Common myeloid progenitor, CD34-positive (primary cell): ENCODE measurements at places on chromosomes 4 and X.

DNA sequence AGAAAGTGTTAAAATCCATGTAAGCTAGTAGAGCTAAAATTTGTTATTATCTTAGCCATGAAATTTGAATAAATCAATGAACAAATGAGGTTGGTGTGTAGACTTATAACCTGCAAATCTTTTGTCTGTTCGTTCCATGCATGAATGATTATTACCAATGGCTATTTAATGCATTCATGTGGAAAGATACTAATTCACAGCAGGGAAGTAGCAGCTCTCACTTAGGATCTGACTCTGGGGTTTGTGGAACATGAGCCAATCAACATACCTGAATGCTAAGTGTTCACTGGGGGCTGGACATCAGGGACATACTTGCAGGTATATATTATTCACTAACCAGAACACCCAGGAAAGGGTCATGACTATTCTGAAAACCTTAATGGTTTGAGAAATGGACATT lies 444.1 kb downstream of the STIM2 start:
- no peak for DNase-seq
- H3K36me3 ChIP-seq: no peaks in the 10 kb centered on the region
- no peaks in the 10 kb centered on the region for H3K27me3 ChIP-seq
- no peaks in the 10 kb centered on the region for H3K4me1 ChIP-seq
- no peak overlapping the region for H3K4me3 ChIP-seq
- no peak overlapping the region for H3K27ac ChIP-seq

DNA sequence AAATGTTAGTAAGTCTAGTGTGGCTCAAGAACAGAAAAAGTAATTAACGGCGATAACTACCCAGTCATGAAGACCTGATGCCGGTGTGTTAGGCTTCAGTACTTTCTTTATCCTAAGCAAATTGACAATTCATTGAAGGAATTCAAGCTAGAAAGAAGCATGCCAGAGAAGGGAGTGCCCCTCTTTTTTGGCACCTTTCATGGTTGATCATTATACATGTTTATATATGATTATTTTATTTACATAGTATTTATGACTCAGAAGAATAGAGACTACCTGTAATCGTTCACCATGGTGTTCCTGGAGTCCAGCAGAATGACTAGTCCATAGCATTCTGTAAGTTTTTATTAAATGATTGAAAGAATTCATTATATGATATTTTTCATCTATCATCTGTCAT lies 548.3 kb upstream of the SLIT2 start:
- no peak overlapping the region for H3K4me3 ChIP-seq
- DNase-seq: no peak
- no peaks in the 10 kb centered on the region for H3K4me1 ChIP-seq
- no peaks in the 10 kb centered on the region for H3K36me3 ChIP-seq
- no peaks in the 10 kb centered on the region for H3K27me3 ChIP-seq

- no peak overlapping the region for H3K4me3 ChIP-seq
- peaks cover 10% of the 10 kb centered on the region for H3K4me1 ChIP-seq
- H3K36me3 ChIP-seq: no peaks in the 10 kb centered on the region
- no peak for DNase-seq
- H3K27ac ChIP-seq: no peak overlapping the region
- H3K27me3 ChIP-seq: no peaks in the 10 kb centered on the region
These were observed 17.9 kb upstream of the CDKN2AIP start for GRCh38 chr4:183426507-183426906.

DNA sequence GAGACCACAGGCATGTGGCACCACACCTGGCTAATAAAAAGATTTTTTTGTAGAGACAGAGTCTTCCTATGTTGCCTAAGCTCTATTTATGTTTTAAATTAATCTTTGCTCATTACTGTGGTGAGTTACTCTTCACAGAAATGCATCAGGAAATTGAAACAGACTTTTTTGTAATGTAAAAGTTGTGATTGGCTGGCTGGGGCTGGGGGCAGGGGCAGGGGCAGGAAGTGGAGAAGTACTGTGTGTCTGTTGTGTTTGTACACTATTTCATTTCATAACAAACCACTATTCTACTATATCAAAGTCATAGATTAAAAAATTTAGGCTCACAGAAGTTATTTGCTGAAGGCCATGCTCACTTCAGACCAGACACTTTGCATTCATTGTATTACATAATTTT lies 19.1 kb upstream of the ABRAXAS1 start:
- H3K36me3 ChIP-seq: no peaks in the 10 kb centered on the region
- peak; percentile 11 for DNase-seq
- H3K4me1 ChIP-seq: no peaks in the 10 kb centered on the region
- H3K27me3 ChIP-seq: no peaks in the 10 kb centered on the region
- no peak overlapping the region for H3K27ac ChIP-seq

DNA sequence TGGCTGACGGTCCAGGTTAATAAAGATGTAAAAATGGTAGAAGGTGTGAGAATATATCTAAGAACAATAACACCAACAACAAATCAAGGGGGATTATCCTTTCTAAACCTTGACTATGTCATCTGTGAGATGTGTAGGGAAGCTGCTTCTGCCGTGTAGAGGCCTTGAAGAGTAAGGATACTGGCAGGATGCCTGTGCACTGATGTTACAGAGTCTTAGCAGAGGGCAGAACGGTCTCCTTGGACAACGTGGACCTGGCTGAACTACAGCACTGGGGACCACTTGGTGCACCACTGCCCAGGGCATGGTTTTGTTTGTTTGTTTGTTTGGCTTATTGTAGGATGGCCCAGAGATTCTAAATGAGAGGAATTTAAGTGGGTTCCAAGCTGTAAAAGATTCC lies 33.5 kb downstream of the GPAT3 start:
- peaks cover 6% of the 10 kb centered on the region for H3K4me1 ChIP-seq
- no peak overlapping the region for H3K27ac ChIP-seq

GRCh38 chr4:139153411-139154133 lies 23.4 kb downstream of the ELF2 start:
- peaks cover 2% of the 10 kb centered on the region for H3K4me1 ChIP-seq
- no peaks in the 10 kb centered on the region for H3K27me3 ChIP-seq
- H3K36me3 ChIP-seq: no peaks in the 10 kb centered on the region
- DNase-seq: no peak
- no peak overlapping the region for H3K4me3 ChIP-seq

- no peak overlapping the region for H3K27ac ChIP-seq
- DNase-seq: no peak
- no peaks in the 10 kb centered on the region for H3K36me3 ChIP-seq
- H3K4me1 ChIP-seq: no peaks in the 10 kb centered on the region
- H3K4me3 ChIP-seq: no peak overlapping the region
These were observed 169.3 kb downstream of the GC start for GRCh38 chr4:71614621-71615020.

- H3K4me1 ChIP-seq: peaks cover 4% of the 10 kb centered on the region
- H3K27me3 ChIP-seq: no peaks in the 10 kb centered on the region
- H3K27ac ChIP-seq: no peak overlapping the region
- H3K4me3 ChIP-seq: no peak overlapping the region
- no peaks in the 10 kb centered on the region for H3K36me3 ChIP-seq
- peak; percentile 40 for DNase-seq
These were observed 7.2 kb upstream of the MRFAP1 start for GRCh38 chr4:6633091-6633906.

- H3K4me3 ChIP-seq: no peak overlapping the region
- no peak overlapping the region for H3K27ac ChIP-seq
- H3K4me1 ChIP-seq: no peaks in the 10 kb centered on the region
These were observed 11.9 kb downstream of the HSD17B13 start for GRCh38 chr4:87310691-87311335.

DNA sequence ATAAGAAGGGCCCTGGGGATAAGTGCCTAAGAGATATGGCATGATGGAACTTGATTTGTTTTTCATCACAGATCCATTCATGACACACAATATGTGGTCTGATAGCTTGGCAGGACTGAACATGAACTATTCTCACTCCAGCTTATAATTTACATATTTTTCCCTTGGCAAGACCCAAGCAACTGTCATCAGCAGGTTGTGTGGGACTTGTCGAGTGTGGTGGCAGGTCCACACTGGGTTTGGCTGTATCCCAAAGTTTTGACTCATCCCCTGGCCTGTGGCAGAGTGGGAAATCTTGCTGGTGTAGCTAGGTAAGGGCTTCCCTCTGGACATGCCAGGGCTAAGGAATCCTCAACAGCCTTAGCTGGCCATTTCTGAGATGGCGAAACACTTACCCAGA lies 81.0 kb upstream of the STIM2 start:
- H3K36me3 ChIP-seq: no peaks in the 10 kb centered on the region
- peaks cover 8% of the 10 kb centered on the region for H3K4me1 ChIP-seq
- no peak for DNase-seq
- H3K4me3 ChIP-seq: no peak overlapping the region

DNA sequence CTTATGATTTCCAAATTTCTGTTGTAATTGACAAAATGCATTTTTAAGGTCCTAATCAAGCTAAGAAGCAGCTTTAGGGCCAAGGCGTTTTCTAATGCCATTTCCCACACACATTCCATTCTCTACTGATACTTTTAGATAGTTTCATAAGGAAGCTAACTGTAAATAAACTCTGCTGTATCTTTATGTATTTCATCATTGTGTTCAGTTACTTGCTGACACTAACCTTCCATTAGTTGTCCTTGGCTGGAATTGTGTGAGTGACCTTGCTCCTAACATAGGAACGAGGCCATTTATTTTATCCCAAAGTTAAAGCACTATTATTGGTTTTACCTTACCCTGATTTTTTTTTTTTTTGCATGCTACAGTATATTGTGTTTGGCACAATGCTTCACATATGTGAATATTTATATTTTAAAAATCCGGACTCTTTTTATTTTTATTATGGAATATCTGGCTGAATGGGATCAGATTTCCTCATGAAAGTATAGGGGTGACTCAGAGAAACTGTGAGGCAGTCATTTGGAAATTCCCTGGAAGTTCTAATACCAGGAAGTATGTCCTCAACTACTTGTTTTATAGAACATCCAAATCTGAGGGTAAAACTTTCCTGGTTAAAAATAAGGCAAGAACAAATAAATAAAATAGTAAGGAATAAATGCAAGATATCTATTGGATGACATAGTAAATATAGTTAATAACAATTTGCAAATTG lies 62.7 kb upstream of the SORBS2 start:
- H3K27me3 ChIP-seq: no peaks in the 10 kb centered on the region
- H3K27ac ChIP-seq: no peak overlapping the region
- no peak for DNase-seq
- no peak overlapping the region for H3K4me3 ChIP-seq
- H3K36me3 ChIP-seq: no peaks in the 10 kb centered on the region

GRCh38 chrX:150365051-150365989 lies 2.2 kb downstream of the MAMLD1 start:
- H3K36me3 ChIP-seq: no peaks in the 10 kb centered on the region
- H3K4me3 ChIP-seq: peak overlapping the region; percentile 59
- DNase-seq: peak; percentile 32
- H3K27me3 ChIP-seq: no peaks in the 10 kb centered on the region

GRCh38 chrX:39759526-39760224 lies 338.1 kb downstream of the BCOR start:
- no peak overlapping the region for H3K4me3 ChIP-seq
- DNase-seq: no peak
- H3K4me1 ChIP-seq: peaks cover 4% of the 10 kb centered on the region
- H3K27me3 ChIP-seq: no peaks in the 10 kb centered on the region
- H3K36me3 ChIP-seq: no peaks in the 10 kb centered on the region
- H3K27ac ChIP-seq: no peak overlapping the region

- H3K4me1 ChIP-seq: peaks cover 5% of the 10 kb centered on the region
- H3K27ac ChIP-seq: no peak overlapping the region
- no peak overlapping the region for H3K4me3 ChIP-seq
- H3K27me3 ChIP-seq: no peaks in the 10 kb centered on the region
These were observed 86.7 kb upstream of the TRIM2 start for GRCh38 chr4:153117554-153117953.

DNA sequence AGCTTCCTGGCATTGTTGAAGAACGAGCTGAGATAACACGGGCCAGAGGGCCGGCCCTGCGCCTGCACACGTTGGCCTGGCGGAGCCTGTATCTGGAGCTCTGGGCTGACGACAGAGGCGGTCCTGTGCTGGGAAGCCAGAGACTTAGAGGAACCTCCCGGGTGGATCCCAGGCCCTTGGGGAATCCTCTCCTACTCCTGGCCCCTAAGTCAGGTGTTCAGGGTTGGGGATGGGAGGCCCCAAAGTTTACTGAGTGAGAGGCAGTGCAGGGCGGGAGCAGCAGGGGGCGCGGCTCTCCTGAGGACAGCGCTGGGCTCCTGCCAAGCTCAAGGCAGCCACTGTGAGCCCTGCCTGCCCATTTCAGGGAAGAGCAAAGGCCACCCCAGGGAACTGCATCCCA lies 2.5 kb upstream of the HTRA3 start:
- DNase-seq: peak; percentile 77
- peaks cover 11% of the 10 kb centered on the region for H3K27me3 ChIP-seq

DNA sequence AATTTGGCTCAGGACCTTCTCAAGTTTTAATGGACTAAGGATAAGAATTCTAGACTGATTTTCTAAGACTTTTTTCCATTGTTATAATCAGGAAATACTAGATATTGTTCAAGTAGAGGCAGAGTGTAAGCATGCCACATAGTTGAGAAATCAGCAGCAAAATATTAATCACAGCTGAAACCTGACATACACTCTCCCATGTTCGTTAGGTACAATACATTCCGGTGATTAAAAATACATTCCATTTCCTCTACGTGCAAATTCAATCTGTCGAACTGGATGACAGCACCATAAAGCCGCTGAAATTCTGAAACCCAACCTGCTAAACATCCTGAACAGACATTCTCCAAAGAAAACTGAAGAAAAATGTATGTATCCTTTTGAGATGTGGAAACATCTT lies 587.6 kb upstream of the DIPK2B start:
- no peak overlapping the region for H3K4me3 ChIP-seq
- no peak for DNase-seq
- no peak overlapping the region for H3K27ac ChIP-seq
- no peaks in the 10 kb centered on the region for H3K36me3 ChIP-seq
- peaks cover 33% of the 10 kb centered on the region for H3K4me1 ChIP-seq

DNA sequence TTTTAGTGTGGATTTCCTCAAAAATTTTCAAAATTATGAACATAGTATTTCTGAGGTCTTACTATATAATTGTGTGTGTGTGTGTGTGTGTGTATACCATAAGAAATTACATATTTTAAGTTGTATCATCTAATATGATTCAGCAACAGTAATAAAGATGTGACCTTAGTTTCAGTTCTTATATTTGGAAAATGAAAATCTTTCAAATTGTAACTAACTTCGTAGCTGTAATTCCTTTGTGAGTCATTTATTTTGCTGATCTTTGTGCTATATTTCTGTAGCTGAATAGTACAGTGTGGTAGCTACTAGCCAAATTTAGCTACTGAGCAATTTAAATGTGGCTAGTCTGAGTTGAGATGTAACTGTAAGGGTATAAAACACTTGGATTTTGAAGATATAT lies 116.4 kb downstream of the RAP1GDS1 start:
- no peak overlapping the region for H3K4me3 ChIP-seq
- DNase-seq: no peak
- no peaks in the 10 kb centered on the region for H3K27me3 ChIP-seq
- no peak overlapping the region for H3K27ac ChIP-seq

DNA sequence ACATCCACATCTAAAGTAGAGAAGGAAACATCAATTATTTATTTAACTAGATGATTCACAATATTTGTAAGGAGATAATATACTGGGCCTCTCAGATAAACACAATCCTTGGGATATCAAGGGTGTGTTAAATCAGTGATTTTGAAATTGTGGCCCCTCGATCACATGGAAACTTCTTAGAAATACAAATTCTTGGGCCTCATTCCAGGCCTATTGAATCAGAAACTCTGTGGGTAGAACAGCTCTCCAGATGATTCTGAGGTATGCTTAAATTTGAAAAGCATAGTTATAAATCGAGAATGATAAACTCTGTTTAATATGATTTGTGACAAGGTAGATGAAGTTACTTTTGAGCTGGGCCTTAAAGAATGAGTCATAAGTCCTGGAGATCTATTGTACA lies 64.3 kb upstream of the GPR174 start:
- no peaks in the 10 kb centered on the region for H3K27me3 ChIP-seq
- H3K27ac ChIP-seq: no peak overlapping the region
- H3K4me1 ChIP-seq: no peaks in the 10 kb centered on the region
- no peak for DNase-seq

- H3K36me3 ChIP-seq: no peaks in the 10 kb centered on the region
- H3K27ac ChIP-seq: no peak within 1 kb of the TSS
- DNase-seq: peak; percentile 17
- H3K27me3 ChIP-seq: peaks cover 4% of the 10 kb centered on the region
These were observed at the start of gene NR0B1 for GRCh38 chrX:30309139-30309571. Gene NR0B1 (minus strand): TSS chrX:30309390. CDS start chrX:30309363, 27 bp downstream.
